ENCODE measurements at places on chromosomes 5 and 9. TPM values are rescaled to one million over a fixed set of nuclear protein-coding genes. Genes with fewer than 3 reads are reported as not detected.

DNA sequence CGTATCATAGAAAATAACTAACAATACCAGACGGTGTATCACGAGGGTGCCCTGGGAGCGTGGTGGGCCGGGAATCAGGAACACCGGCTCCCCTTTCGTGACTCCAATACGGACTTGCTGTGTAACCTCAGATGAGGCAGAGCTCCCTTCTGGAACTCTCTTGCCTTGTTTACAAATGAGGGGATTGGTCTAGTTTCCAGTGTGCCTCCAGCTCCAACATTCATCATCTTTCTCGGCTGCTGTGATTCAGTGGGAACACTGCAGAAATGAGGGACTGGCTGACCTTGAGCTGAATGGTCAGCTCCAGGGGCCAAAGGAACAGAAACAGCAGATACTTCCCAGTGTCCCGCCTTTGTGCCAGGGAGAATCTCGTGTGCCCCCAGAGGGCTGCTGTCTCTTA lies 22.6 kb upstream of the TGFBI start:
- DNase-seq = no peak

GRCh38 chr5:66864240-66864884 lies 268.2 kb downstream of the MAST4 start:
- DNase-seq = no peak

- DNase-seq = no peak
Observed at GRCh38 chr9:133553973-133554713, 19.6 kb downstream of the ADAMTSL2 start.

DNA sequence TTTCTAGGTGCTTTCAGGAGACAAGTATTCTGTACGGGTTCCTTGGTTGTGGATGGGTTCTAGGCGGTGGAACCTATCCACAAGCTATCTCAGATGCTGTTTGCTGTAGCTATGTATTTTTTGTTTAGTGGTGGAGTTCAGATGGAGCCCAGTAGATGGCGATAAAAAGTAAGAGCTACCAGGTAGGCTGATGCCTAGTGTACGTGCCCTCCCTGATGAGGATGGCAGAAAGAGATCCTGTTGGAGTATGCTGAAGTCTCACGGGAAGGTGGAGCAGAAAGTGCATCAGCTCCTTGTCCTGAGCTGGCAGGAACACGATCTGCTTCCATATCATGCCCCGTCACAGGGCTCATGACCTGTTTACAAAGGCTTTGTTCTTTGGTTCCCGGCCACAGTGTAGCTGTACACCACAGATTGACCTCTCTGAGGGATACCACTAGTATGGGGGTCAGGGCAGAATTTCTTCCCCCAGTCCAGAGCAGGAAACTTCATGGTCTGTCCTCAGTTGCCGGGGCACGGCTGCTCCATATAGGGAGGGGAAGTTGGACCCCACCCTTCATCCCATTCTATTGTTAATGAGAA lies 12.6 kb upstream of the UGT3A2 start:
- DNase-seq = no peak

DNA sequence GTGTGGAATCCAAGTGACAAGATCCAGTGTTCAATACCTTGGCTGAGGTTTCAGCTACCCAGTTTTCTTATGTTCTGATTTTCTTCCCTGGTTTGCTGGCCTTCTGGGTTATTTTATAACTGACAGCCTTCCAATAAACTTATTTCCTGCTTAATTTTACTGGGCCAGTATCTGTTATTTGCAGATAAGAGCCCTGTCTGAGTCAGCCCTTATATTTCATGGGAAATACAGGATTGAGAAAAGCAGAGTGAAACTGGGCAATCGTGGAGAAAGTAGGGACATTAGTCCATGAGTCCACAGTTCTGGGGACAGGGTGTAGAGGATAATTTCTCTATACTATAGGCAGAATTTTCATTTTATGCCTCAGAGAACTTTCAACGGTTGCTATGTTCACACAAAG lies 32.3 kb downstream of the TMEM167A start:
- no peak for DNase-seq

- DNase-seq = no peak
Observed at GRCh38 chr9:131405428-131405827, 11.5 kb downstream of the PRRC2B start.

DNA sequence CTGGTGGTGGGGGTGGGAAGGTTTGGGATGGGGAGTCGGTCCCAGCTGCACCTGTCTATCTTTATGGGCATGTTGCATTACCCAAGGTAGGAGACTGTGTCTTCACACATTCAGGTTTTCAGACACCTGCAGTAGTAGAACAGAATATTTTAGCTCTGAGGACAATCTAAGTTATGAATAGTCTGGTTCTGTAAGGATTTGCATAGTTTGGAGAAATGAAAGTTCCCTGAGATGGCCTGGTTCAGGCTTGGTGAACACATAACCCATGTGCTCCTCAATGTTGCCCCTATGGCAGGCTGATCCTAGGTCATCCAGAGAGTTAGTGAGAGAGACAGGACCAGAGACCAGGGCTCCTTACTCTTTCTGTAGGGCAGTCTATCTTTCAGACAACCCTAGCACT lies 20.7 kb downstream of the TNFSF8 start:
- no peak for DNase-seq

Gene FUT7
- not detected for total RNA-seq
